ENCODE measurements at places on chromosomes 7 and 10.

DNA sequence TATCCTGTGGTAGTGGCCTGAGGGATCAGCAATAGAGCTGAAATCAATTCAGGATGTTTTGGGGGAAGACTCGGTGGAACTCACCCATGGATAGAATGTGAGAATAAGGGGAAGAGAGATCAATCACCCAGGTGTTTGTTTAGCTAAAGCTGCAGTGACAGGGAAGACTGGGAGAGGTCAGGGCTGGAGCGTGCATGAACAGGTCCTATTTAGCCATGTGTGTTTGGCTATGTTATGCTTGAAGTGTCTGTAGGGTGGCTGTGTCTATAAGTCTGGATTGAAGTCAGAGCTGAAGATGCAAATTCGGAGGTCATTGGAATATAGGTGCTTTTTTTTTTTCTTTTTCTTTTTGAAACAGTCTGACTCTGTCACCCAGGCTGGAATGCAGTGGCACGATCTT lies 4.6 kb downstream of the ATP6V1F start:
- DNase-seq, result no peak

DNA sequence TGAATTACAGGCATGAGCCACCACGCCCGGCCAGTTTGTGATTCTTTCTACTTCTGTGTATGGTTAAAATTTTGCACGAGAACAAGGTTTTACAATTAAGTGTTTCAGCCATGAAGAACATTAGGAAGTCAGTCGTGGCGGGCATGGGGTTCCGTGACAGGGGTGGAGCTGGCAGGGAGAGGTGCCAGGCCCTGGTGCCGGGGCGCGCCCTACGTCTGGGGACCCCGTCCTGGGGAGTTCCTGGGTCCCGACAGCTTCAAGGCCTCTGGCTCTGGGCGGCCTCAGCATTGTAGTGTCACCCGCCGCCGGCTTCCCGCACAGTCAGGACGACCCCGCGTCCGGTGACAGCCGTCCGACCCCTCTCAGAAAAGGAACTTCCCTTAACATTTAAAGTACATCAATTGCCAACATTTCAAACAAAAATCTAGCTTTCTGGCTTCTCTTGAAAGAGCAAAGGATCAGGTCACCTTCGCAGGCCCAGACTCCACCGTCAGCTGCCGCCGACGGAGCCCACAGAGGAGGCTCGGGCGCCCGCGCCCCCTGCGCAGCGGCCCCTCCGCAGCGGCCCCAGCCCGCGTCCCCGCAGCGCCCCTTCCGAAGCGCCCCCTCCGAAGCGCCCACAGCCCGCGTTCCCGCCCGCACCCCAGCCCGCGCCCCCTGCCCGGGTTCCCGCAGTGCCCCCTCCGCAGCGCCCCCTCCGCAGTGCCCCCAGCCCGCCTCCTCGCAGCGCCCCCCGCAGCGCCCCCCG lies 23.2 kb upstream of the MKI67 start:
- peak; percentile 24 for DNase-seq

- DNase-seq, result no peak
Measured at GRCh38 chr10:117928281-117928680, 118.5 kb downstream of the RAB11FIP2 start.

DNA sequence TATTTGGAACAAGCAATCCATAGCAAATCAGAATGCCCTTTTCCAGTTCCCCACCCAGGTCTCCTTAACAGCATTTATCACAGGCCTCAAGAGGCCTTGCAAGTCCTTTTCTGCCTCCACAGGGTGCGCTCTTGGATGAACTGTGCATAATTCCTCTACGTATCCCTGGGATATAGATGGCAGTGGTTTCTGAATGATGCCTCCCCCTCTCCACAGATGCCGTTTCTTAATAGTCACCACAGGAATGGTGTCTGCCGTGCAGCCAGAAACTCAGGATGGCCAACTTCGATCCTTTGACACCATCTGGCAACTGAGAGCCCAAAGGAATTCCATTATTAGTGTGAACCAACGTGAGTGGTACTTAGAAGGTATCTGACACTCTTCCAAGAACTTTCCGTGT lies 43.1 kb downstream of the JAZF1 start:
- DNase-seq, result no peak

- no peak for DNase-seq
Measured at GRCh38 chr7:131508754-131509486, 47.5 kb downstream of the PODXL start.

All from retina (tissue), 1 donor.